ENCODE measurements at places on chromosomes 7 and 10.

GRCh38 chr7:26853788-26854393, 10.5 kb downstream of the SKAP2 start:
- no peak for DNase-seq

- DNase-seq = no peak
Observed at GRCh38 chr10:23190872-23191763, 994 bp upstream of the PTF1A start.

DNA sequence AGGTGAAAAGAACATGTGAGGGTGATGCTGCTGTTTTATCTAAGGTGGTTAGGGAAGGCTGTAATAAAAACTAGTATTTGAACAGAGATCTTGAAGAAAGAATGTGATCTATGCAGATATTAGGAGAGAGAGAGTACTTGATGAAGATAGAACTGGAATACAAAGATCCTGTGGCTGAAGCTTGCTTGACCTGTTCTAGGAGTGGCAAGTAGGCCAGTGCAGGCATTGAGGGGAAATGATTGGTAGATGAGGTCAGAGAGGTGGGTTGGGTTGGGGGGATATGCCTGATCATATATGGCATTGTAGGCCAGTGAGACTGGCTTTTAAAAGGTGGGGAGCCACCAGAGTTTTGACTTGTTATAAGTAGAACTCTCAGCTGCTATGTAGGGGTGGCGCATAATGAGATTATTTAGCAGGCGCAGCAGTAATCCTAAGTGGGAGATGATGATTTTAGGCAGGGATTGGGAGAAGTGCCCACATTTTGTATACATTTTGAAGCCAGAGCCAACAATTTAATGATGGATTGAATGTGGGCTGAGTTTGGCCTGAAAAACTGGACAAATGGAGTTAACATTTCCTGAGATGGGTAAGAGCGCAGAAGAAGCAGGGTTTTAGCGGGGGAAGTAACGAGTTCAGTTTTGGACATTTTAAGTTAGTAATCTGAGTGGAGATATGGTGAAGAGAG, 8.2 kb downstream of the CCSER2 start:
- DNase-seq = no peak

GRCh38 chr7:33685503-33685902, 219.8 kb upstream of the BMPER start:
- no peak for DNase-seq

GRCh38 chr7:7131273-7131672, 51.1 kb upstream of the C1GALT1 start:
- DNase-seq = no peak

GRCh38 chr10:130418731-130419130, 282.5 kb downstream of the GLRX3 start:
- DNase-seq = no peak

- DNase-seq = no peak
Observed at GRCh38 chr10:25026463-25026862, 10.1 kb downstream of the THNSL1 start.

- no peak for DNase-seq
Observed at GRCh38 chr10:22704471-22704911, 9.9 kb downstream of the PIP4K2A start.

DNA sequence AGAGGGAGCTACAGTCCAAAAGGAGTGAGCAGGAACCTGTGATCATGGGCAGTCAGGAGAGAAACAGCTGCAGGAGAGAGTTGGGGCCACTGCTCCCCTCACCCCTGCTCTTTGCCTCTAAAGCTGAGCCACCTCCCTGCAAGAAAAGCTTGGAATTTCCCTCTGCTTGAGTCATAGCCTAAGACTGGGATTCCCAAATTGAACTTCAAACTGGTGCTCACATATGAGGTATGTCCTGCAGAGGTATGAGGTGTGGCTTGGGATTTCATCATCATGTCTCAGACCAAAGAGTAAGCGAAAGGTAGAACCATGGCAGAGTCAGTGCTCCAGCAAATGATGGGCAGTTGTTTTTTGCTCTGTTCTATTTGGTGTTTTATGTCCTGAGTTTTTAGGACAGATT, 237.1 kb upstream of the NRP1 start:
- DNase-seq = no peak

DNA sequence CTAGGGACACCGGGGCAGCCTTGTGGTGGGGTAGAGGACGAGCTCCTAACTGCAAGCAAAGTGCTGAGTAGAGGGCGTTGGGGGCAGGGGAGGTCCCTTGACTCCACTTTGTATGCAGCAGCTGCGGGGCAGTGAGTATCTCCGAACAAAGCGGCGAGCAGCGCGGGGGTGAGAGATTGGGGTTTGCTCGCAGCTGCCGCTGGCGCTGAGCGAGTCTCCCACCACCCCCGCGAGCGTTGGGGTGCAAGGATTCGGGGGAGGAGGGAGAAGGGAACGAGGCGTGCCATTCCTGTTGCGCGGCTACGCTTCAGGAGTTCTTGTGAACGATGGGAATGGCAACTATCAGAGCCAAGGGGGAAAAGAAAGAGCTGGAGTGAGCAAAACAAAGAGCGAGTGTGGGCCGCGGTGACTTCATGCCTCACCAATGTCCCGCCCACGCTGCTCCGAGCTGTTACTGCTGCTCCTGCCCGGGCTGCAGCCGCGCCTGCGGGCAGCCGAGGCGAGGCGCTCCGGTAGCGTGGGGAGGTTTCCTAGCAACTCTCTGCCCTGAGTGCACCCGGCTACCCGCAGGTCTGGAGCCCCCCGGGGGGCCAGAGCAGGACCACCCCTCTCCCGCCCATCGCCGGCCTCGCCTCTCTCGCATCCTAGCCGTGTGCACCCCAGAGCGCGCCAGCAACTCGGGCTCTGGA, at the start of gene ITGB8:
Gene ITGB8 (plus strand): TSS at position 662 of the 689 bp plus-strand sequence. CDS start 907 bp downstream, outside the sequence.
- peak; percentile 44 for DNase-seq

- DNase-seq = no peak
Observed at GRCh38 chr7:4684846-4685245, 2.8 kb downstream of the FOXK1 start.

DNA sequence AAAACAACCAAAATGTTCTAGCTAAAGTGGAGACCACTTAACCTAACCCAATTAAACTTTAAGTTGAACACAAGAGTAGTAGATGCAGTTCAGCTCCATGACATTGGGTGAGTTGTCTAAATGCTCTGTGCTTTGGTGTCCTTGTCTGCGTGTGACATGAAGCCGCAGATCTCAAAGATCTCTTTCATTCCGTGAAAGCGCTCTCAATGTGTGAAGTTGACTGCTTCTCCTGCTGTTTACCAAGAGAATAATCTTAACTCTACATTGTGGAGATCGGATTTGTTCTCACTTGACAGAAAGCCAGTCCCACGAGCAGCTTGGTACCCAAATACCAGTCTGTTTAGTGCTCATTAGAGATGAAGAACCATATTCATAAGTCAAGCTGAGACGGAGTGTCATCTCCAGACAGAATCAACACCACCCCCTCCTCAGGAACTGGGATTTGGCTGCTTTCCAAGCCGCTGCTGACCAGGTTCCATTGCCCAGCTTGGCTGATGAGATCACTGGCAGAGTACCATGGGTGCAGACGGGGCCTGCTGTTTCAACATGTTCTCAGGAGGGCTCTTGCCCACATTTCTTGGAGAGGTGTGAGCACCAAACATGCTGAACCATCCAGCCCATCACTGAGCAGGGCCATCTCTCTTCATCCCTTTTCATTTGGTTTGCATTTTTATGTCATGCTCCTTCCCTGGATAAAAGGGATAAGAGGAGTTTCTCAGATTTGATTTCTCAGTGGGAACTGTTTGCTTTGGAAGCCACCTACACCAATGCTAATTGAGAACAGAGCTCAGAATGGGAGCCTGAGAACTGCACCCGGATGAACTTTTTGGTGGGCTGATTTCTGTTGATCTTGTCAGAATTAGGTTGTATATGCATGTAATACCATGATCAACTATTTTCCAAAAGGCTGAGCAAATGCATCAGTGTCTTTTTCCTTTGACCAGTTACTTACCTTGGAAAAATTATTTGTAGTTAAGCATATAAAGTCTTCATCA, 95.8 kb upstream of the AGBL3 start:
- no peak for DNase-seq

- DNase-seq = no peak
Observed at GRCh38 chr7:50835156-50835555, 52.5 kb upstream of the GRB10 start.

DNA sequence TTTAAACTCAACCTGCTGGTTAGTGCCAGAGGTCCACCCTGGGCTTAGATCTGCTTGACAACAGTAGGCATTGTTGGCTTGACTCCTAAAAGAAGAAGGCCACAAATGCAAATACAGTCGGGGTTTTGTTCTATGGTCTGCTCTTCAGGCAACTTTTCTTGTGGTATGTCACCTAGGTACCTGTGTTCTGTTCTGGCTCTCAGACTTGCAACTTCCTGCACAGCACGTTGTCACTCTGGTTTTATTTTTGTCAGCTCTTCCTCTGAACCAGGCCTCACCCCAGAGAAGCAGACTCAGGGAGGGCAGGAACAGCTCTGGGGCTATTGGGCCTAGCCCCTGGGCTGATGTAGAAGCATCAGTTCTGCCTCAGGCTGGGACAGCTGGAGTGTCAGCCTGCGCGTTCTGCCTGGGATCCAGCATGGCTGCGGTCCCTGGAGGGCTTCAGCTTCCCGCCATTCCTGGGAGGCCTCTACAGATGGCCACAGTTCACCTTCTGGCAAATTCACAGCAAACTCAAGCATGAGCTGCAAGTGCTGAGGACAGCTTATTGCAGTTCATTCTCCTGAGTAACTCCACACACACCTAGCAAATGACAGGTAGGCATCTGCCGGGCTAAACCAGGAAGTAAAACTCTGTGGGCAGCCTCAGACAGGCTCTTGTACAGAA, 11.0 kb upstream of the PDCD4 start:
- DNase-seq = peak; percentile 23

GRCh38 chr7:142428094-142428493, 170.2 kb upstream of the PRSS58 start:
- no peak for DNase-seq

- no peak for DNase-seq
Observed at GRCh38 chr7:157005456-157006204, 4.8 kb downstream of the MNX1 start.

DNA sequence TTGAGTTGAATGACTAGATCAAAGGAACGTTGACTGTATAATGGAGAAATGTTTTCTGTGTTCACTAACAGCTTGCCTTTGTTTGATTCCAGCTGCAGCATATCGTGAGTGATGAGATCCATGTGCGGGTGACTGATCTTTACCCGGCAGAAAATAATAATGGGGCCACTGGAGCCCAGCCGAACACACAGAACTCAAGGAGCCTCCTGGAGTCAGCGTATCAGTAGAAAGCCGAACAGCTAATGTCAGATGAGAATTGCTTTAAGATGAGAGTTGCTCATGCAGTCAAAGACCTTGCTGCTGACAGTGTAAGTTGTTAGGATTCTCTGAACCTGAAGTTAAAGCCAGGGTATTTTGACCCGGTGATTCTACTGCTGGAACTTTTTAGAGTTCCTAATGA, 34.3 kb upstream of the MTPAP start:
- DNase-seq = no peak

GRCh38 chr7:16318463-16318862, 102.9 kb downstream of the CRPPA start:
- DNase-seq = no peak

DNA sequence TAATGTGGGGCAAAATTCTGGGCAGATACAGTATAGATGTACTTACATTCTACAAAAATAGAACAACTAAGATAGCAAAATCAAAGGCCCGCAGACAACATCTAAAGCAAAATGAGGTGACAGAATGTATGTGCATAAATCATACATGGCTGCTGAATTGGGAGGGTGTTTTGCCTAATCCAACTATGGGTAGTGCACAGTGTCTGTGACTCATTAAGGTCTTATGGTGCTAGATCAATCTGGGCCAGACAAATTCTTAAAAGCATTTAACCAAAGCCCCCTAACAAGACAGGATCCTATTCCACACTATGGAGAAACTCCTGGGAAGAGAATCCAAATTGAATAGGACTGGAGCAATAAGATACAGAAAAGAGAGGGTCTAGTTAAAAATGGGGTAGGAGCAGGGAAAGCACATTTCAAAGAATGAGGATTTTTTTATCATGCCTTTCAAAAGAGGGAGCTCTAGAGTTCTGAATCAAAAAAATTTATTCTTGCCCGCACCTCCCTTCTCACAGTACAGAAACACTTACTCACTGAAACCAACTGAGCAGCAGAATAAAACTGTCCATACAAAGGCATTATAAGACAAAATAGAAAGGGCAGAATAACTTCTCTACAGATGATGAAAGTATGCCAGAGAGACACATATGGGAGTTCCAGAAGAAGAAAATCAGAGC, 181.3 kb downstream of the RNLS start:
- no peak for DNase-seq

DNA sequence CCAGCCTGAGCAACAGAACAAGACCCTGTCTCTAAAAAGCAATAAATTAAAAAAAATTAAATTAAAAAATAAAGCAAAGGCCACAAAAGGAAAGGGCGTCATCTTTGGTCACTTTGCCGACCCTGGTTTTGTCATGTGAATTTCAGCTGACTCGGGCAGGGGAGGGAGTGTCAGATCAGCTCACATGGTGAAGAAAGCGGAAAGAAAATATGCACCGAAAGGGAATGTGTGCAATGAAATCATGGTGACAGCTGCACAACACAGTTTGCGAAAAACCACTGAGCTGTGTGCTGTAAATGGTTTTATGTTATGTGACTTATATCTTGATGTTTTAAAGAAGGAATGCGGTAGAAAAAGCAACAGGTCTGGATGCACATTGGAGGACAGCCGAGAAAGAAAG, 39.8 kb downstream of the RCC1L start:
- no peak for DNase-seq

DNA sequence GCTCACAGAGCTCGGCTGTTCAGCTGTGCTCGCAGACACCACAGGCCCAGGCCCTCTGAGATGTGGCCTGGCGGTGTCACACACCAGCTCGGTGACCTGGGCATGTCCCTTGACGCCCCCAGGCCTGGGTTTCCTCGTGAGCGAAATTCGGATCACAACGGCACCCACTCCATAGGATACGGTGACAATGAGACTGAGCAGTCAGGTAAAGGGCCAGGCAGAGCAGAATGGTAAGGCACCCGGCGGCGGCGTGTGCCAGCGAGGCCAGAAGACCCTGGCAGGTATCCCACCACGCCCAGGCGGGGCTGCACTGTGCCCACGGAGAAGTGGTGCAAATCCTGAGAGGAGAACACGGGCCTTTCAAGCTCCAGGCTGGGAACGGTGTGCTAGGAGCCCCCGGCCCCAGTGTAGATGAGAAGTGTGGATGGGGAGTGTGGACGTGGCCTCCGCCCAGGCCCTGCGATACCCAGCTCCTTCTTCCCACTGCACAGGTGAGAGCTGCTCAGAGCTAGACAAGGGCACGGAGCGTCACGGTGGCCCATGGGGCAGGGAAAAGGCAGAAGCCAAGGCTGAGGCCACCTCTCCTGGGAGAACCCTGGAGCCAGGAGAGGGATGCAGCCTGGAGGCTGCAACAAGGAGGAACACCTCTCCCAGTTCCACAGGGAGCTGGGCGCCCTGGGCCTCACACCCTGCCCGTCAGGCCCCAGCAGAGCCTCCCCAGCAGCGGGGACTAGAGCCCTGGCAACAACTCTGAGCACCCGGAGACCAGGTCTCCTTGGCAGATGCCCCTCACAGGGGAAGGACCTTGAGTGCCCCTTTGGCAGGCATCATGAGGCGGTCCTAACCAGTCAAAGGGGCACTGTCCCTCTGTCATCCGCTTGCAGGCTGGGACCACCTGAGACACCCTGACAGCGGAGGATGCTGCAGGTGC, 219.1 kb downstream of the MAD1L1 start:
- no peak for DNase-seq

GRCh38 chr10:68959695-68960527, 3.9 kb downstream of the DDX21 start:
- no peak for DNase-seq

GRCh38 chr7:95056107-95056739, 148.8 kb downstream of the PPP1R9A start:
- DNase-seq = no peak

- DNase-seq = no peak
Observed at GRCh38 chr7:140333223-140333622, 65.1 kb downstream of the SLC37A3 start.

GRCh38 chr10:1360011-1360557, 303.9 kb downstream of the WDR37 start:
- no peak for DNase-seq

All from stimulated activated CD4-positive, alpha-beta T cell treated with anti-CD3 and anti-CD28 coated beads, TNF-alpha, amount 100 ng/mL, for 4 hours (primary cell).